Left lobe of liver (tissue), 2 donors: ENCODE measurements at places on chromosomes 11 and 22. TPM values are rescaled to one million over a fixed set of nuclear protein-coding genes. Genes with fewer than 3 reads are reported as not detected.
A peak's percentile ranks its signal among the peaks of the same experiment; 100 is the strongest.

The SMTNL1 gene
- not detected for total RNA-seq

The FGF19 gene
- 0.15 TPM for total RNA-seq

The SLC43A1 gene
- 115 TPM for total RNA-seq

The GAS2 gene
- total RNA-seq: 34.2 TPM

The TBC1D10A gene
- total RNA-seq: 19.7 TPM

The FAM83F gene
- total RNA-seq: 6.6 TPM

The SSH3 gene
- total RNA-seq: 18.2 TPM

The C11orf86 gene
- not detected for total RNA-seq

The ANKK1 gene
- total RNA-seq: 0.08 TPM

GRCh38 chr22:47698906-47699305 lies 936.5 kb downstream of the TBC1D22A start:
- no peak for DNase-seq

DNA sequence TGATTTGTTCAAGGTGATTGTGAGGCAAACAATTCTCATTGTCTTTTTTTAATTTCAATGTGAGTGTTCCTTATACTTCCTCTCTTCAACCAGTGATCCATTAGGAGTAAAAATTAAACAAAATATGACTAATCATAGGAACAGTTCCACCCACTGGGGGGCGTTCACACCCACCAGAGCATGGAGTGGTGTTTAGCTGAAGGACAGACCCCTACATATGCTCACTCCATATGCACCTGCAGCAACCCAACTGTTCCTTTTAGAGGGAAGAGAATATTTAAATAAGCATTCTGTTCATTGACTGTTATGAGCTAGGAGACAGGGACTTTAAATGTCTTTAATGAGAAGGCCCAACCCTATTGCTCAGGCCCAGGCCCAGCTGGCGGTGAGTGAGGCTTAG lies 78.7 kb upstream of the DRD2 start:
- DNase-seq: no peak

GRCh38 chr11:3035333-3035732 lies 21.9 kb downstream of the CARS1 start:
- no peak for DNase-seq

GRCh38 chr11:46554213-46555147 lies 39.3 kb downstream of the AMBRA1 start:
- DNase-seq: no peak

GRCh38 chr11:60367009-60367408 lies 11.3 kb upstream of the MS4A7 start:
- no peak for DNase-seq

DNA sequence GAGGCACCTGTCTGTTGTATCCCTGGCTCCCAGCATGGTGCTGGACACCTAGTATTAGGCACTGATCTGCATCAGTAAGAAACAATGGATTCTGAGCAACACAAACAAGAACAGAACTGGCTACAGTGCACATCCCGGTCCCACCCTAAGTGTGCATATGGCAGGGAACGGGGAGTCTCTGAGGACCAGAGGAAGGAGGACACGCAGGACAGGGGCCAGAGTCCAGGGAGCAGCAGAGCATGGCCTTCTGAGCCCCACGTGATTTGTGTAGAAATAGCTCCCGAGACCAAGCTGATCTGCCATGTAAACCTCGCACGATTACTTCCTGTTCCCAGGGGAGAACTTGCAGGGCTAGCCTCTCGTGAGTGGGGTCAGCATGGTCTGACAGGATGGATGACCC lies 12.7 kb upstream of the SNX32 start:
- DNase-seq: peak; percentile 67

- no peak for DNase-seq
Observed at GRCh38 chr22:42611051-42611450, 3.6 kb downstream of the POLDIP3 start.

DNA sequence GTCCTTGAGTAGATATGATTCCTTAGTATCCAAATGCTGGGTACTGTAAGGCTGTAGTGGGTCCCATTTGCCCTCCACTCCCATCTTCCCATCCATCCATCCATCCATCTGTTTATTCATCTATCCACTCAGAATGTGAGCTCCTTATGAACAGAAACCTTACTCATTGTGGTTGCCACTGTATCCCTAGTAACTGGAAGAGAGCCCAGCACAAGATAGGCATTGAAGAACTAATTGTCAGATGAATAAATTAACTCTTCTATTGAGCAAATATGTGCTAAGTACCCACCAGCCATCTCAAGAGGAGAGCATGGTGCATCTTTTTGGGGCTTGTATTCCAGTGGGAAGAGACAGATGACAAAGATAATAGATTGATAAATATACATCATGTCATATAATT lies 86.4 kb upstream of the SEZ6L start:
- no peak for DNase-seq

DNA sequence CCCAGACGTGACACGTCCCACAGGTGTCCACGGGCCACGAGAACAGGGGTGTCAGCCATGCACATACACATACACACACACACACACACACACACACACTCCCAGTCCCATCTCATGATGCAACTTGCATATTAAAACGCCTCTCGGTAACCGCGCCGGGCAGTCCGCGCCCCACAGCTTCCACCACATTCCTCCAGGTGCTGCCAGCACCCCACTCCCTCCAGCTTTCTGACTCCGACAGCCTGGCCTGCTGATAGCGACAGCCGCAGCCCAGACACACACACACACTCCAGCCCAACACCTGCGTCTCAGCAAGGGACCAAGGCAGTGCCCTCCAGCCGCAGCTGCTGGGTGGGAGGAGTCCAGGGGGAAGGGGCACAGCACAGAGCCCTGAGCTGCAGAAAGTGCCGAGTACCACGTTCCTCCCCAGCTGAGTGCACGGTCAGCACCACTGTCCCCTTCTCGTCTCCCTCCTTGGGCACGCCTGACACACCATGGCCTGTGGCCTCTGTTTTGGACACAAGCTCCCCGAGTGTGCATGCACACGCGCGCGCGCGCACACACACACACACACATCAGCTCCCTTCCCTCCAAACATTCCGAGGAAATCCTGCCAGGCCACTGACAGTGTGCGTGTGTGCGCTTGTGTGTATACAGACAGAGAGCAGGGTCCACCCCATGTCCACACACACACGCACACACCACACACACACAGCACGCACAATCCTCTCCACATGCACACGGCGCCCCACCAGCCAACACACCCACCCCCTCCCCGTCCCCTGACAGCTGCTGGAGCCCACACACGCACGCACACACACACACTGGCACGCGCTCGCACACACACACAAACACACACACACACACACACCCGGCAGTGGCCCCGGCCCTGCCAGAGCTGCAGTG lies 1.2 kb downstream of the ELFN2 start:
- no peak for DNase-seq

GRCh38 chr11:129721685-129722084 lies 94.0 kb upstream of the TMEM45B start:
- no peak for DNase-seq

GRCh38 chr11:15886866-15887265 lies 469.5 kb downstream of the SOX6 start:
- no peak for DNase-seq

DNA sequence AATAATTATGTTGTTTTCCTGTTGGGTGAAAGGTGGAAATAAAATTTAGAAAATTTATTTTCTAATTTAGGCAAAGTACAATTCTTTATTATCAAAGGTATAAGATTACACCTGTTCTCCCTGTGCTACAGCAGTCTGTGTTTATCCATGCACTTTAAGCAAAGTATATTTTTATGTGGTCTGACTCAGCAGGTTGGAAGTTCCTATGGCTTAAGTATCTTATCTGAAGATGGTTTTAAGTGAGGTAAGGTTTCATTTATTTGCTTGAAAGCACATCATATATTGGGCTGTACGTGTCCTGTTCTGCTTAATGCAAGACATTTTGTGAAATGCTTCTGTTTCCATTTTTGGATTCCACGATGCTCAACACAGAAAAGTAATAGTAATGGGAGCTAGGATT lies 14.6 kb downstream of the PPME1 start:
- no peak for DNase-seq

- DNase-seq: no peak
Observed at GRCh38 chr11:82898241-82898640, 2.0 kb downstream of the PRCP start.

DNA sequence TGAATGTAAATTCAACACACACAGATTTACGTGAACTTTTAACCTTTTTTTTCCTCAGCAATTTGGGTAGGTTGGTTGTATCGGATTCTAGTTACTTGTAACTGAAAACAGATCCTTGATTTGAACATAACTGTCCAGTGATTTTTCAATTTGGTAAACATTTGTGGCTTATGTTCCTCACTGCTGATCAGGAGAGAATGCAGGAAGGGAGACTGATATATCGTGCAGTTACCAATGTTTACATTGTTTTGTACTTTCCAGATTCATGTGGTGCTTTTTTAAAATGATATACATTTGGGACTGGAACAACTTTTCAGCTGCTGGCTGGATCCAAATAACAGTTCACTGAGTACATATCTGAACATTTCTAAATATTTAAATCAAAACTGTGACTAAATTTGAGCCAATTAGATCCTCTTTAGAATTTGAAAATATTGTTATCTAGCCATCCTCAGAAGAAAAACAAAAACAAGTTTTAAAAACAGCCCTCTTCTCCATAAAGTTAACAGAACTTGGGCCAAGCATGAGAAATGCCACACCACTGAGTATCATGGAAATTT lies 84.3 kb upstream of the MTMR2 start:
- DNase-seq: no peak

DNA sequence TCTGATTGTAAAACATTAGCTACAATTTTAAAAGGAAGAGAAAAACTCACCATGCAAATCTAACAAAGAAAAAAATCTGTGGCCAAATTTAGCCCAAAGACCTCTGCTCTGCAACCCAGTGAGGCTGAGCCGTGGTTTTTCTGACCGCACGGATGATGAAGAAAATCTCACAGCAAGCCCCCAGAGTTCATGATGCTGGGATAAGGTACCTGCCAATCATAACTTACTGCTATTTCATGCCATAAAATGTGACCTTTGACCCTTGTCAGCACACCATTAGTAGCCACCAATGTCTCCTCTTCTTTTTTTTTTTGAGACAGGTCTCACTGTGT lies 11.1 kb downstream of the CERK start:
- no peak for DNase-seq

DNA sequence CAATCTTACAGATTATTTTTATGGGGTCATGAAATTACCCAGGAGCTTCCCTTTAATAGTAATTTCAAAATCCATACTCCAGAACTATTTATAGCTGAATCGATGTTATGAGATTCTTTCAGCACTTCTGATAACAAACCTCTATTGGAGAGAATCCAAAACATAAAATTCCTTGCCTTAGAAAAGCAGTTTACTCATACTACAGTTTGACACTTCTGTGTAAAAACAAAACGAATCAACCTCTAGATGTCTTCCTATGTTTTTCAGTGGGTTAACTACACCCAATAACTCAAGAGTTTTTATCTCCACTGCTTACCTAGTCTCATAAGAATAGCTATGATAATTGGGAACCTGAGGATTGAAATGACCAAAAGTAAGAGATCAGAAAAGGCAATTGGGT lies 35.6 kb downstream of the KIF18A start:
- no peak for DNase-seq

GRCh38 chr22:50274771-50275170 lies 4.6 kb upstream of the MAPK11 start:
- no peak for DNase-seq
